ENCODE measurements at places on chromosomes 7 and 10. TPM values are rescaled to one million over a fixed set of nuclear protein-coding genes. Genes with fewer than 3 reads are reported as not detected.

Gene OR2A42
- 0.42 TPM for total RNA-seq

Gene GRB10
- total RNA-seq = 42.3 TPM

Gene IQUB
- 1.5 TPM for total RNA-seq

Gene UBE2D1
- total RNA-seq = 34.5 TPM

Gene FAM25C
- total RNA-seq = not detected

Gene MCM10
- total RNA-seq = 4.5 TPM

Gene NEURL1
- total RNA-seq = 5.2 TPM

Gene MYL10
- 0.63 TPM for total RNA-seq

Gene ANKRD7
- 3.1 TPM for total RNA-seq

Gene TMEM140
- total RNA-seq = 9.2 TPM

Gene OPALIN
- total RNA-seq = not detected

Gene RET
- 2.7 TPM for total RNA-seq

Gene INSYN2A
- 8.8 TPM for total RNA-seq

Gene DMBT1
- total RNA-seq = 0.48 TPM

Gene PNLIP
- total RNA-seq = not detected

Gene ZNF727
- 0.32 TPM for total RNA-seq

Gene LGI1
- total RNA-seq = 11.2 TPM

Gene PKD1L1
- 1.3 TPM for total RNA-seq

Gene SLC37A3
- 99.4 TPM for total RNA-seq

Gene LLCFC1
- not detected for total RNA-seq

Gene SLC16A12
- total RNA-seq = 4.2 TPM

Gene HOXA11
- total RNA-seq = 9.3 TPM

Gene ICA1
- 32.8 TPM for total RNA-seq

Gene CTAGE8
- 0.79 TPM for total RNA-seq

Gene TACC2
- 21.2 TPM for total RNA-seq

Gene ATOH7
- total RNA-seq = not detected

Gene OR13A1
- total RNA-seq = 0.85 TPM

Gene SLC26A4
- 1.1 TPM for total RNA-seq

Gene ANKRD1
- 6.8 TPM for total RNA-seq

Gene IL6
- 0.32 TPM for total RNA-seq

Gene NUPR2
- total RNA-seq = 0.79 TPM

Gene RNLS
- 6.3 TPM for total RNA-seq

Gene HGF
- total RNA-seq = 42.7 TPM

Gene ZNF680
- total RNA-seq = 63.0 TPM

Gene C10orf53
- not detected for total RNA-seq

All from urinary bladder (tissue), 4 donors.